ENCODE measurements at places on chromosomes 2 and 18.

GRCh38 chr2:234771176-234771575 lies 180.6 kb upstream of the SH3BP4 start:
- DNase-seq, result no peak

GRCh38 chr18:56391931-56392590 lies 246.3 kb downstream of the TXNL1 start:
- no peak for DNase-seq

DNA sequence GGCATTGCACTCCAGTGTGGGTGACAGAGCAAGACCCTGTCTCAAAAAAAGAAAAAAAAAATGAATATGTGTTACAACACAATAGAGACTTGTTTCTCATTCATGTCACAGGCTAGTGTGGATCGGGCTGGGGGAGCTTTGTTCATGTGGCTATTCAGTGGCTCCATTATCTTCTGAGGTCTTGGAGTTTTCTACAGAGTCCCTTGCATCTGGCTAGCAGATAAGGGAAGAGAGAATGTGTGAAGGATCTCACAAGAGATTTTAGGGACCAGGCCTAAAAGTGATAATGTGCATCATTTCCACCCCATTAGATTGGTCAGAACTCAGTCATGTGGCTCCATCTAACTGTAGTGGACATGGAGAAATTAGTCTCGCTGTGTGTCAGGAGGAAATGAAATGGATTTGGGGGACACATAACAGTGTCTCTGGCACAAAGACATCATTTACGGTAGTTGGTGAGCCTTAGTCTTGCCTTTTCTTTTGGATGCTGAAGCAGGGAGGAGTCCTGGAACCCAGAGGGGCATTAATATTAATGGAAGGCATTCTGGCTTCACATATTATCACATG lies 32.4 kb upstream of the CASP10 start:
- DNase-seq, result no peak

DNA sequence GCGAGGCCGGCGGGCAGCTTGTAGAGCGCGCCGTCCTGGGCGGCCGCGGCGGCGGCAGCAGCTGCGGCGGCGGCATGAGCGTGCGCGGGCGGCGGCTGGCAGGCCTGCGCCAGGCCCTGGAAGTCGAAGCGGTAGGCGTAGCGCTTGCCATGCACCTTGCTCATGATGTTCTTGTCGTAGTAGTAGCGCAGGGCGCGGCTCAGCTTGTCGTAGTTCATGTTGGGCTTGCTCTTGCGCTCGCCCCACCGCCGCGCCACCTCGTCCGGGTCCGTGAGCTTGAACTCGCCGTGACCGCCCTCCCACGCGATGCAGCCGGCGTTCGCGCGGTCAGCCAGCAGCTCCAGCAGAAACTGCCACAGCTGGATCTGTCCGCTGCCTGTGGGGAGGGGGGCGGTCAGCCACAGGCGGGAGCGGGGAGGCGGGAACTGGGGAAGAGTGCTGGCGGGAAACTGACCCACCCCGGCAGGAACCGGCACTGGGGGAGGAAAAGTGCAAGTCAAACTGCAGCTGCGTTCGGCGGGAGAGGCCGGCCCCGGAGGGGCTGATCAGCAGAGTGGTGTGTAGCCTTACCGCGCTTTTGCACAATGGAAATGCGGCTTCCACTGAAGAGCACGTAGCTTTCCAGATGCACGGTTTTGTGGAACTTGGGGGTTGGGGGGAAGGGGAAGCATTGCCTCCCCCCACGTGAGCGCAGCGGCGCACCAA lies 3.0 kb downstream of the FEV start:
- no peak for DNase-seq

- DNase-seq, result no peak
Observed at GRCh38 chr2:119808516-119809147, 48.9 kb downstream of the PTPN4 start.

GRCh38 chr2:9174771-9175437 lies 31.7 kb upstream of the ASAP2 start:
- peak; percentile 45 for DNase-seq

DNA sequence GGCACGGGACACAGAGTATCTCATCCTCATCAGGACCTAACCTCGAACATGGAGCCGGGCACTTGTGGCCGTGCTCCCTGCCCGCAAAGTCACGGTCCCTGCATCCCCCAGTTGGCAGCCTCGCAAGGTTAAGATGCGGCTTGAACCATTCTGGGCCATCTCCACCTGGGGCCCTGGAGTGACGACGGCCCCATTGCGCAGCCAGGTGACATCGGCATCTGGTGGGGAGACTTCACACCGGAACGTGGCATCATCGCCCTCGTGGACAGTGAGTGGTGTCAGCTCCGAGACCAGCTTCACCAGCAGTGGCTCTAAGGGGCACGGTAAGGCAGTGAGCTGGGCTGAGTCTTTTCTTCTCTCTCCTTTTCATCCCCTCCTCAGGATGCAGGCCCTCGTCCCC lies 12.6 kb downstream of the TMEM198 start:
- DNase-seq, result no peak

DNA sequence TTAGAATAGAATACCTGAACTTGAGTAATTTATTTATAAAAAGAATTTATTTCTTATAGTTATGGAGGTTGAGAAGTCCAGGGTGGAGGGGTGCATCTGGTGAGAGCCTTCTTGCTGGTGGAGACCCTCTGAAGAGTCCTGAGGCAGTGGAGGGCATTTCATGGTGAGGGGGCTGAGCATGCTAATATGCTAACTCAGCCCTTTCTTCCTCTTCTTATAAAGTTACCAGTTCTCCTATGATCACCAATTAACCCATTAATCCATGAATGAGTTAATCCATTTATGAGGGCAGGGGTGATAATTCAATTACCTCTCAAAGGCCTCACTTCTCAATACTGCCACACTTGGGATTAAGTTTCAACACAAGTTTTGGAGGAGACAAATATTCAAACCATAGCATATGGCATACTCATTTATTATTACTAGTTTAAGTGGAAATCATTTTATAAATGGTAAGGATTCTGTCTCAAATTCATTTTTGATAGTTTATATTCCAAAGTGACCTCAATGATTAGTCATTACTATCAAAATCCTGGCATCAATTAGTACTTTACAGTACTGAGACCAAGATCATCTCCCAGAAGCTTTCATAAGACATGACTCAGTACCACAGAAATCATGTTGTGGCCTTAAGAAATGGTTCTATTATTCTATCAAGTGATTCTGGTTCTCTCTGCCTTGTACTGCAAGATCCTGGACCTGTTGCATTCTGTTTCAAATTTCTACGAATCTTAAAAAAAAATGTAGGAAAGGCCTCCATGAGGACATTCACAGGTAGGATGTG lies 5.5 kb downstream of the ZNF396 start:
- no peak for DNase-seq

DNA sequence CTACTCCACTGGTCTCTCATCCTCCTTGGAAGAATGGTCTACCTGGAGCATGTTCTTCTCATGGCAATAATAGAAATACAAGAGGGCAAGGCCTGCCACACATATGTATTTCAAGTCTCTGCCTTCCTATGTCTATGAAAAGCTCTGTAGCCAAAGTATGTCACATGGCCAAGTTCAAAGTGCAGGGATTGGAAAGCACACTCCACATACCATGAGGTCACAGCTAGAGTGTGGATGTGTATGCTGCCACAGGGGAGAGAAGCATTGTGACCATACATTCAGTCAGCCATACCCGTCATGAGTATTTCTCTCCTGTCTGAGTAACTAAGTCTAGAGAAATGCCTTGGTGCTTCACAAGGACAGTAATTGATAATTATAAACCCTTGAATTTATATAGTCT lies 8.8 kb upstream of the EIF2AK3 start:
- DNase-seq, result no peak

DNA sequence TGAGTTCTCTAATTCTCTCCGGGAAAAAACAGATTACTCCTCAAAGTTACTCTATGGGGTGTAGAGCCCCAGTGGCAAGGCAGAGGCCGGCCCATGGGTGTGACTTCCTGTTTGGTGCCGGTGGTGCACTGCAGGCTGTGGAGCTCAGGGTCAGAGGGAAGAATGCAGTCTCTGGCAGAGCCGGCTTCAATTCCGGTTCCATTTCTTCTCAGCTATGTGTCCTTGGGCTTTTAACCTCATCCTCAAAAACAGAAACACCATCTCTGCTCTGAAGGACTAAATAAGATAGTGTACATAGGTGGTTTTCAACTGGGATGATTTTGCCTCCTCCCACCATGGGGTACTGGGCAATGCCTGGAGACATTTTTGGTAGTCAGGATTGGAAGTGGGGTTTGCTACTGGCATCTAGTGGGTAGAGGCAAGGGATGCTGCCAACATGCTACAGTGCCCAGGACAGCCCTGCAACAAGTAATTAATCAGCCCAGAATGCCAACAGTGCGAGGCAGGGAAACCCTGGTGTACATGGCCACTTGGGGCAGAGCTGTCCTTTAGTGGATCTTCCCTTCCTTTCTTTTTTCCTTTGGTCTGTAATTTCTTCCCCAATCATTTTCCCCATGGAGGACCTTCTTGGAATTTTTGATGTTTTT lies 81.2 kb downstream of the INSIG2 start:
- DNase-seq, result no peak

GRCh38 chr2:15941871-15942710 lies 1.7 kb downstream of the MYCN start:
- no peak for DNase-seq

DNA sequence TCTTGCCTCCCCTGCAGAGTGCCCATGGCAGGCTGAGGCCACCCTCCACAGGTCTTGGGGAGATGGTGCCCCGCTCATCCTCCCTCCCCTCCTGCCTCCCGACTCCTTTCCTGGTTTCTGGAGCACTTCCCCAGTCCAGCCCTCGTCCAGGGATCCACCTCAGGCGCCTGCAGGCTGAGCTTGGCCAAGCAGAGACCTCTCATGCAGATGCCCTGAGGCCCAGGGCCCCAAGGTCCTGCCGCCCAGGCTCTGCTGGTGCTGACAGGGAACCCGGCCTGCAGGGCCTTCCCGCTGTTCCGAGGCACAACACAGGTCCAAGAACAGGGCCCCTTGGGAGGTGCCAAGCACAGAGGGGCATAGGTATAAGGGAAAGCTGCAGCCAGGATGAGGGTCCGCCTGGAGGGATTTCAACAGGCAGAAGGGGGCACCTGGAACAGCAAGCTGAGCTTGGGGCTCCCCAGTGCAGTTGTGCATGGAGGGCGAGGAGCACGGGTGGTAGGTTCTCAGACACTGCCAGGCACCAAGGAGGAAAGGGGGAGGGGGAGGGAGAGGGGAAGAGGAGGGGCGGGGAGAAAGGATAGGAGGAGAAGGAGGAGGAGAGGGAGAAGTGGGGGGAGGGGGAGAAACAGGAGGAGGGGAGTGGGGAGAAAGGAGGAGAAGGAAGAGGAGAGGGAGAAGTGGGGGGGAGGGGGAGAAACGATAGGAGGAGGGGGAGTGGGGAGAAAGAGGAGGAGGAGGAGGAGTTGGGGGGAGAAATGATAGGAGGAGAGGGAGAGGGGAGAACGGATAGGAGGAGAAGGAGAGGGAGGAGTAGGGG lies 1.2 kb upstream of the ANO7 start:
- DNase-seq, result no peak

GRCh38 chr2:30287857-30288513 lies 56.7 kb downstream of the LBH start:
- DNase-seq, result peak; percentile 70

DNA sequence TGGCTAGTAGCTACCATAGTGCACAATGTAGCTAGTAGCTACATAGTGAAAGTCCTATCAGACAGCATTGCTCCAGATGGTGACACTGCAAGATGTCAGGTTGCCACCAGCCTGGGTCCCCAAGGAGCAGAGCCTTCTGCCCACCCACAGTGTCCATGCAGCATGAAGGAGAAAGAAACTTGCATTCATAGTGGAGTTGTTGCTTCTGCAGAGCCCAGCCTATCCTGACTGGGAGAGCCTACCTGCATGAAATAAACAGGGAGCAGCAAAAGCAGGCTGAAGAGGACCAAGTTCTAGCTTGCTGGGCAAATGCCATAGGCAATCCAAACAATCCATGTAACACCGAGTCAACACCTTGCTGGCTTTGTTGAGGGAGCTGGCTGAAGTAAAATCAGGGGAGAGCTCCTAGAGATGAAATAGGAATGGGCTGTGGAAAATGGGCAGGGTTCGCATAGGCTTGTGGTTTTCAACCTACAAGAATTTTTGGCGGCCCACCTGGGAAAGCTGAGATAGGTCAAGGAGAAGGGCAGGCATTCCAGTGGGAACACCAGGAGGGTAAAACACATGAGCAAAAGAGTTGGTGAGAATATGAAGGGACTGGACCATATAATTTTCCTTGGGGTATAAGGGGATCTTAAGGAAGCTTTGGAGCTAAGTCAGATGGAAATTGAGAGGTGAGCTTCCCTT lies 195.8 kb downstream of the CYP26B1 start:
- DNase-seq, result no peak

DNA sequence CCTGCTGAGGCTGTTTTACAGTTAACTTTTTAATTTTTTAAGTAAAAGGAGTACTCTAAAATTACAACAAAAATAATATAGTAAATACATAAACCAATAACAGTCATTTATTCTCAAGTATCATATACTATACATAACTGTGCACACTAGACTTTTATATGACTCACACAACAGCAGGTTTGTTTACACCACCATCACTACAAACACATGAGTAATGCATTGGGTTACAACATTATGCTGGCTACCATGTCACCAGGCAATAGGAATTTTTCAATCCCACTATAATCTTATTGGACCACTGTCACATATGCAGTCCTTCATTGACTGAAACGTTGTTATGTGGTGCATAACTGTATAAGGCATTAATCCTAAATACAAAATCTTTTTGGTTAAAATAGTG lies 42.5 kb downstream of the RASGRP3 start:
- no peak for DNase-seq

DNA sequence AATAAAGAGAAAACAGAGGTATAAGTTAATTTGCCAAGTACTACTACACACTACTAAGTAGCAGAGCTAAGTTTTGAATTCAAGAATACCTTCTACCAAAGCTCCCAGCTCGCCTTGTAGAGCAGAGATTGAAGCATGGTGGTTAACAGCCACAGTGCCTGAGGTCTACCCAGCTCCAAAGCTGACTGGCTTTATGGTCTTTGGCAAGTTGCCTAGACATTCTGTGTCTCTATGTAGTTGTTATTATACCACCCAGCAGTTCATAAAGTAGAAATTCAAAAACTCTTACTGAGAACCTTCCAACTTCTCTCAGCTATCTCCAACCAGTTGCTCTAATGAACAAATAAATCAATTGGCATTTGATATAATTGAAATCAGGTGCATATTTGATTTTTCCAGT lies 87.8 kb downstream of the PDE11A start:
- no peak for DNase-seq

DNA sequence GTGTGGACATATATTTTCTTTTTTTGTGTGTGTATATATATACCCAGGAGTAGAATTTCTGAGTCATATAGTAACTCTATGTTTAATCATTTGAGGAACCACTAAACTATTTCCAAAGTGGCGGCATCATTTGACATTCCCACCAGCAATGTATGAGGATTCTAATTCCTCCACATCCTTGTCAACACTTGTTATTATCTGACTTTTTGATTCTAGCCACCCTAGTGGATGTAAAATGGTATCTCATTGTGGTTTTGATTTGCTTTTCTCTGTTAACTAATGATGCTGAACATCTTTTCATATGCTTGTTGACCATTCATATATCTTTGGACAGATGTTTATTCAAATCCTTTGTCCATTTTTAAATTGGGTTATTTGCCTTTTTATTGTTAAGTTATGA lies 120.3 kb downstream of the TGFA start:
- no peak for DNase-seq

- no peak for DNase-seq
Observed at GRCh38 chr2:28322051-28322450, 70.6 kb upstream of the FOSL2 start.

GRCh38 chr2:106825161-106825560 lies 60.8 kb downstream of the ST6GAL2 start:
- DNase-seq, result no peak
